ENCODE measurements at places on chromosomes 1 and 21.

DNA sequence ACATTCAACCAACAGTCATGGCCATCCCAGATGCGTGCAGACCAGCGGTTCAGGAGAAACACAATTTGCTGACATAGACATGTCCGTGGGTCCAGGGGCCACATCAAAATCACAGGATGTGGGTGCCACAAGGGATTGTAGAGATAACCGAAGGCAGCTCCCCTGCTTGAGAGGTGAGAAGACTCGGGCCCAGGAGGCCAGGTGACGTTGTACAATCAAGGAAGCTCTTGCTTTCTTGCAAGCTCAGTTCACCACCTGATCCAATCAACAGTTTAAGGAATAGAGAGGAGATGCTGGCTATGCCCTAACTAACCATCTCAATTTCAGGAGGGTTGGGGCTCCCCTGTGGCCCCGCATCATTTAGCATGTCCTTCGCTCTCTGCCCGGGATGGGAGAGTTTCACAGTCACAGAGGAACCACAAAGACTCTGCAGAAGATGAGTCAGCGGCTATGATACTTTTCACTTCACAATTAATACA lies 19.5 kb downstream of the UBASH3A start:
- no peak for DNase-seq

DNA sequence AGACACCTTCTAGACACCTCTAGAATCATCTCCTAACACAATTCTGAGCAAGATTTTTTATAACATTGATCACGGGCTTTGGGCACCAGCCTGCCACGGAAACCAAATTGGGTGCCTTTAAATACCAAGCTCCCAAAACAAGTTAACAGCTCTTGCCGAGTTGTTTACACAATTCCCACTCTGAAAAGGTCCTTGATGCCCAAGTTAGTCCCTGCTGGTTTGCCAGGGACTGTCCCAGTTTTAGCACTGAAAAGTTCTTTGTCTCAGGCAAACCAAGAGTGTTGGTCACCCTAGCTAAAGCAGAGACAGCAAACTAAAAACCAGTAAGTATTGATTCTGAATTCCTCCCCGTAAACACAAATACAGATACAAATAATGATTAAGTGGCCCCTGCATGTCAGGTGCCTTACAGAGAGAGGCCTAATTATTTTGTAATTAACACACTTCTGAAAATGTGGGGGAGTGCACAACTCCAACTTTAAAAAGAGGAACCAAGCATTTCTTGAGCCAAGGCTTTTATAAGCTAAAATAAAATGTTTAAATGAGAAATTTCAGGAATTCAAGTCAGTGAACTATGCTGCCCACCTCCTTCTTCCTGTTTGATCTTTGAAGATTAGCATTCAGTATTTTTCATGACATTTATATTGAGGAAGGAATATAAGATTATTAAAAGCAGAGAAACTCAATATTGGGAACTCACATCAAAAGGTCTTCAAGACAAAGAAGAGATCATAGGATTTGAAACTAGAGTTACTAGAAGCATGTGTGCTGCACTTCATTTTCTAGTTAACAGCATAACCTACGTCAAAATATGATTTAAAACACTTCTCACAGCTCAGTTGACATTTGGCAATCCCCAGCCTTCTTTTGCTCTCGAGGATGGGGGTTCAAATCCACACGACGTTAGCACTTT lies 9.0 kb upstream of the UBE2U start:
- no peak for DNase-seq

DNA sequence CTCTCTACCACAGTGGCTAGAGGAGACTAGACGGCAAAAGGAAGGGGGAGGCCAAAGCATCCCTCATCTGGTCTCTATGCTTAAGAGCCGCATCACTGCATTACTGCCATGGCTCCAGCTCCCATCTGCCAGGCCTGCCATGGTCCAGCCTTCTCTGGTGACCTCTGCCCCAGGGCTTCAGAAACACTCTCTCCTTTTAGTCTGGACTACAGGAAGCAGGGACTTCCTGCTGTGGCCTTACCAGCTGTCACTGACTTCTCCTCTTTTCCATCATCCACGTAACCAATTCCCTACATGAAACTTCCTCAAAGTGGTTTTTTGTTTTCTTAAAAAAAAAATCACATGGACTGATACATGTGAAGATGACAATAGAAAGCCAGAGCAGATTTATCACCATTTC lies 323.1 kb upstream of the NFIA start:
- DNase-seq = no peak

- DNase-seq = no peak
Measured at GRCh38 chr1:168920456-168921094, 185.9 kb upstream of the ATP1B1 start.

GRCh38 chr1:219227360-219228057 lies 53.8 kb downstream of the LYPLAL1 start:
- no peak for DNase-seq

- no peak for DNase-seq
Measured at GRCh38 chr1:159066108-159066507, 10.5 kb downstream of the AIM2 start.

DNA sequence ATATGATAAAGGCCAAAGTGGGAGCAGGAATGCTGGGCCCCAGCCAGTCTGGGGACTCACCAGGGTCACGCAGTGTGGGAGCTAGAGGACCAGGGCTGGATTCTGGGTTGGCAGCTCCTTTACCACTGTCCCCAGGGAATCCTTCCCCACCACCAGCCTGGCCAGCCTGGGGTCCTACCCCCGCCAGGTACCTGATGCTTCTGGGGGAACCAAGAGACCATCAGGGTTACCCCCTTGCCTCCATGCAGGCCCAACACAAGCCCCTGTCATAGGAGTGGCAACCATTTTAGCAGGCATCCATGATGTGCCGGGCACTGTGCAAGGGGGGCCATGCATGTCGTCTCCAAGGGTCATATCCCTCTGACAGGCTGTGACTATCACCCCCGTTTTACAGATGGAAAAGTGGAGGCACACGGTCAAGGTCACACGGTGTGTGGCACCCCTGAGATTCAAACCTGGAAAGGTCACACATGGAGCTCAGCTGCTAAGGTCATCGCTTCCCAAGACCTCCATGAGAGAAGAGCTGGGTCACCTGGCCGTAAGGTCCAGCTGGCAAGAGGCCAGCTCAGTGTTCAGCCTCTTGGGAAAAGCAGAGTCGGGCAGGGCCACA lies 16.4 kb downstream of the RUNX3 start:
- DNase-seq = no peak

- no peak for DNase-seq
Measured at GRCh38 chr1:67174716-67175284, 8.5 kb downstream of the IL23R start.

DNA sequence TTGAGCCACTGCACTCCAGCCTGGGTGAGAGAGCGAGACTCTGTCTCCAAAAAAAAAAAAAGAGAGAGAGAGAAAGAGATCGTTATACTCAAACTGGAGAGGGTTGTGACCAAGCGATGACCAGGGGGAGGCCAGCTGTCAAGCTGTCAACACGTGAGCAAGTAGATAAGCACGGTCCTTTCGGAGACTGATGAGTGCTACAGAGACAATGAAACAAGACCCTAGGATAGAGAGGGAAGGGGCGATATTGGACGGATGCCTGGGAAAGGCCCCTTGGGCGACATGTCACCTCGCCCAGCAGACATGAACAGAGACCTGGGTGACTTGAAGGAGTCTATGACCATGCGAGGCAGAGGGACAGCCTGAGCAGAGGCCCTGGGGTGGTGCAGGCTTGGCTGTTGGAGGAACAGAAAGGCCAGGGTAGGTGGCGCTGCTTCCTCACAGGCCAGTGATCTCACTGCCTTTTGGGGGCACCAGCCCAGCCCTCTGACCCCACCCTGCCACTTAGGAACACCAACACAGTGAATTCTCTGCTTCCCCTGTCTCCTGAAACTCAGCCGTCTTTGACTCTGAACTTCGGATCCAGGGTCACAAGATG lies 100.8 kb upstream of the IFFO2 start:
- DNase-seq = no peak

- peak; percentile 37 for DNase-seq
Measured at GRCh38 chr1:28323720-28324119, 5.1 kb upstream of the MED18 start.

GRCh38 chr1:173616859-173617258 lies 14.0 kb upstream of the SLC9C2 start:
- no peak for DNase-seq

DNA sequence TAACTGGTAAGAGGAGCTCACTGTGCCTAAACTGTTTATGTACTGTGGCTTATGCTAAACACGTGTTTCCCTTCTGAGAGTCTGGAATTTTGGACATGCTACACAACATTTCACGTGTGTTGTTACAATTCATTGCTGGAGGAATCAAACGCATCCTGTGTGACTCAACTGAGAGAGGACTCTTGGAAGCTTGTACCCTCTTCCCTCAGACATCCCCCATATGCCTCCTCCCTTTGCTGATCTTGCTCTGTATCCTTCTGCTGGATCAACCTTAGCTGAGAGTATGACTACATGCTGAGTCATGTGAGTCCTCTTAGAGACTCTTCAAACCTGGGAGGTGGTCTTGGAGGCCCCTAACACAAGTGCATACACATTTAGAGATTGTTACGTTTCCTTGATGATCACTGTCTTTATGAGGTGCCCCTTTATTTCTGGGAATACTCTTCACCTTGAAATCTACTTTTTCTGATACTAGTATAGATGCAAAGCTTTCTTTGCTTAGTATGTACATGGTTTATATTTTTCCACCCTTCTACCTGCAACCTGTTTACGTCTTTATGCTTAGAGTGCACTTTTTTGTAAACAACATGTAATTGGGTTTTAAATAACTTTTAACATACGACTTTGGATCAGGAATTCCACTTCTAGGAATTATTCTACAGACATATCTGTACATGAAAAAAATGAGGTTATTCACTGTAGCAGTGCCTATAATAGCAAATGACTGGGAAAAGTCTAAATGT lies 8.7 kb downstream of the NPHP4 start:
- DNase-seq = no peak

- no peak for DNase-seq
Measured at GRCh38 chr1:175297291-175297690, 104.7 kb upstream of the KIAA0040 start.
